DND-41 (cell line): ENCODE measurements at places on chromosomes 7 and 10.

GRCh38 chr10:68792115-68792514 lies 35.2 kb upstream of the STOX1 start:
- no peak for DNase-seq

GRCh38 chr7:46024263-46024916 lies 103.3 kb upstream of the IGFBP3 start:
- DNase-seq = no peak

DNA sequence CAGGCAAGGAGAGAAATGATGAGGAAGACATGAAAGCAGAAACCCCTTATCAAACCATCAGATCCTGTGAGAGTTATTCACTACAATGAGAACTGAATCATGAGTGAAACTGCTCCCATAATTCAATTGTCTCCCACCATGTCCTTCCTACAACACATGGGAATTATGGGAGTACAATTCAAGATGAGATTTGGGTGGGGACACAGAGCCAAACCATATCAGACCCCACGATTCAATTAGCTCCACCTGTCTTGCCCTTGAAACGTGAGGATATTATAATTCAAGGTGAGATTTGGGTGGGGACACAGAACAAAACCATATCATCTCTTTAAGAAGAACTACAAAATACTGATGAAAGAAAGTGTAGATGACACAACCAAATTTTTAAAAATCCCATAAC lies 128.9 kb downstream of the IMMP2L start:
- no peak for DNase-seq

- DNase-seq = no peak
Observed at GRCh38 chr7:30598121-30598876, 3.6 kb downstream of the GARS1 start.

GRCh38 chr10:29618341-29619171 lies 16.2 kb downstream of the SVIL start:
- DNase-seq = no peak

GRCh38 chr7:126768836-126769235 lies 483.9 kb downstream of the GRM8 start:
- no peak for DNase-seq
